ENCODE measurements at places on chromosomes 3 and 15. TPM values are rescaled to one million over a fixed set of nuclear protein-coding genes. Genes with fewer than 3 reads are reported as not detected.
A peak's percentile ranks its signal among the peaks of the same experiment; 100 is the strongest.

The PLCB2 gene
- total RNA-seq, result 86.8 TPM

GRCh38 chr15:40103864-40104271 is 4.8 kb downstream of the BMF start:
- H3K36me3 ChIP-seq, result no peaks in the 10 kb centered on the region
- no peak overlapping the region for H3K27ac ChIP-seq
- no peak overlapping the region for H3K4me3 ChIP-seq
- H3K27me3 ChIP-seq, result no peaks in the 10 kb centered on the region
- peaks cover 85% of the 10 kb centered on the region for H3K4me1 ChIP-seq

- H3K4me3 ChIP-seq, result no peak overlapping the region
- H3K27me3 ChIP-seq, result peaks cover 8% of the 10 kb centered on the region
- H3K27ac ChIP-seq, result no peak overlapping the region
- no peaks in the 10 kb centered on the region for H3K4me1 ChIP-seq
- H3K36me3 ChIP-seq, result no peaks in the 10 kb centered on the region
- no peak for DNase-seq
Measured at GRCh38 chr3:159894386-159894785, 94.2 kb upstream of the IL12A start.

The IGF2BP2 gene
- 0.54 TPM for total RNA-seq

The COL8A1 gene
- total RNA-seq, result not detected

DNA sequence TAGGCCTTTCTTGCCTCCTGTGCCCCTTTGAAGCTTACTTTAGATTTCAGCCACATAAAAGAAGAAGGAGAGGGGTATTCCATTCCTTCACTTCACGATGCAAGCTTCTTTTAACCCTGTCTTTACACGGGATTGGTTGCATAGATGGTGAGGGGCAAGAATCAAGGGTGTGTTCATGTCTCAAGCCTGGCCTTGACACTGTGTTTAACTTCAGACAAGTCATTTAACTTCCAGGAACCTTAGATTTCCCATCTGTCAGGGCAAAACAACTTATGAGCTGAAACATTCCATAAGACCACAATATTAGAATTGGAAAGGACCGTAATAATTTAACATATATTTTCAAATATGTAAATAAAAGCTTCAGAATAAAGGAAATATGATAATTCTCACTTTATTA is 344.5 kb downstream of the MFSD1 start:
- H3K36me3 ChIP-seq, result no peaks in the 10 kb centered on the region
- peaks cover 3% of the 10 kb centered on the region for H3K27me3 ChIP-seq
- no peaks in the 10 kb centered on the region for H3K4me1 ChIP-seq
- DNase-seq, result no peak
- H3K27ac ChIP-seq, result no peak overlapping the region
- H3K4me3 ChIP-seq, result no peak overlapping the region

DNA sequence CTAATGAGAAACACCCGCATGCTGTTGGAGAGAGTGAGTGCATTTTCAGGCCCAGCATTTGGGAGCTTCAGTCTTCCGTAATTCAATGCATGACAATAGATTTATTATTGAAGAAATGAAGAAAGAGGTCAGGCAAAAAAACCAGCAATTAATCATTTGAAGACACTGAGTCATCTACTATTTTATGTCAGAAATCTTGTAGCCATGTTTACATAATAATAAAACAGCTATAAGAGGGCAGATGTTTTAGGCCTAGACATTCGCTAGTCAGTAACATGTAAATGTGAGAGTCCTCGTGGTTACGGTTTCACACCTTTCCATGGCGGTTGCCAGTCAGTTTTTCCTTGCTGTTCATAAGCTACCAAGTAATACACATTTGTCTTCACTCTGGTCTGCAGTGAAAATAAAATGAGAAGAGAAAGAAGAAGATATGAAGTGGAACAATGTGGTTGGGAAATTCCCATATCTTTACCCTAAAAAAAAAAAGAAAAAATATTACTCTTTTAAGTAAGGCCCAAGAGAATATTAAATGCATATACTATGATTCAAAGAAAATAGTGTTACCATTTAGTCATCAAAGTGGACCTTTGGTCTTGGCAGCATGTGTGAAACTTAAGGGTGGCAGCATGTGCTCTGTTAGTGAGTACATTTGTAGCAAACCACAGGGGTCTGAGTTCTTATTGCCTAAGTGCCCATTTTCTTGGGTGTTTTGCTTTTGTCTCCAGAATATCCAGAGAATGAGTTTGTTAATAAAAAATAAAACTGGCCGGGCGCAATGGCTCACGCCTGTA is 140.5 kb upstream of the TBL1XR1 start:
- H3K27me3 ChIP-seq, result peaks cover 6% of the 10 kb centered on the region
- no peaks in the 10 kb centered on the region for H3K36me3 ChIP-seq
- peak overlapping the region; percentile 78 for H3K27ac ChIP-seq
- H3K4me3 ChIP-seq, result peak overlapping the region; percentile 23
- peak; percentile 89 for DNase-seq
- peaks cover 41% of the 10 kb centered on the region for H3K4me1 ChIP-seq
